ENCODE measurements at places on chromosomes 13 and 19.

DNA sequence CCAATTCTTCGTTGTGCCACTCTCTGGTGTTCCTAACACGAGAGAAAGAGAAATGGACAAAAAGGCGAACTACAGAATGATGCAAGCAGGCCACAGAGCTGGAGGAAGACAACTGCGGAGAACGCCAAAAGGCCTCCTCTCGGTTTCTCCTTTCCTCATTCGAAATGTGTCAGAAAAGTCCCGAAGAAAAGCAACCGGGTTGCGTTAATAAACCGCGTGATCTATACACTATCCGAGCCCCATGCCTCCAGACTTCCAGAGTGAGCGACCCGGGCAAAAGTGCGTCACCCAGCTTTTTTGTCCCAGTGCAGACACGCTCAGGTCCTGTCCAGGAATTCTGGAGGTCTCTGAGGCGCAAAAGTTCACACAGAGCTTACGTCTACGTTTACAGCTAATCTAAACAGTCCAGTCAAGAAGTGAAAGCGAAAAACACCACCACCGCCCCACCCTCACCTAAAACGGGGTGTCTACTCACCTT is 413 bp downstream of the N4BP2L2 start:
- DNase-seq, result no peak

DNA sequence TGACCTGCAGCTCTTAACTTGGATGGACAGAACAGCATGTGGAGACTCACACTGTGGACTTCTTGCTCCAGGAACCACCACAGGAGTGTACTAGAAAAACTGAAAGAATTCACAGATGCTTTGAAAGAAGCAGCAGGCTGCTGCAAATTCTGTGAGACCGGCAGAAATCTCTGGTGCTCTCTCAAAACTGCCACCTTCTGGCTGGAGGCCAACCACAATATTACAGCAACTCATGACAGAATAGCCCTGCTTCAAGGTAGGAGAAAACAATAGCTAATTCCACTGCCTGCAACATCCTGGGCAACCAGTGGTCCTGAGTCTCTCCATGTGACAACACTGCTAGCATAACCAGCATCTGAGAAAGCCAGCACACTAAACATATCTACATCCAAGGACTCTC is 26.9 kb downstream of the CDK8 start:
- no peak for DNase-seq

DNA sequence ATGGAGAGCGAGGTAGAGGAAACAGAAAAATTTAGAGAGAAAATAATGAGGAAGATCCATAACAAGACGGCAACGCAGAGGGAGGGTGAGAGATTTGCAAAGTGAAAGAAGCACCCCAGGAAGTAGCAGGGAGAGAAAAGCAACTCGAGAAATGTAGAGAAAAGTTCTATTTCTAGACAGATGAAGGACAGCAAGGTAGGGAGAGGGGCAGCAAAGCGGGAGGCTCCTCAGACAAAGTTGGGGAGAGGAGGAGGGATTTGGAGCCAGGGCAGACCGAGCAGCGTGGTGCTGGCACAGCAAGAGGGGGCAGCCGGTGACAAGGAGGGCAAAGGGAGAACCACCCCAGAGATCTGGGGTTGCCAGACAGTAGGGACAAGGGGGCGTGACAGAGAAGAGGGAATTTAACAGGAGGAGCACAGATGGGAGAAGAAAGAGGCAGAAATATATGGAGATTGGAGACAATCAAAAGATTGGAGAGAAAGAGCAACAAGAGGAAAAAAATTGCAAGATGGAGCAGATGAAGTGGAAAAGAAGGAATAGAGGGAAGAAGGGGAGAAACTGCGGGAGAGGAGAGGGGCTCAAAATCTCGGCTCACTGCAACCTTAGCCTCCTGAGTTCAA is 989 bp downstream of the ZNF766 start:
- peak; percentile 12 for DNase-seq

- DNase-seq, result peak; percentile 87
Observed at GRCh38 chr19:18274781-18275356, 617 bp upstream of the IQCN start.

DNA sequence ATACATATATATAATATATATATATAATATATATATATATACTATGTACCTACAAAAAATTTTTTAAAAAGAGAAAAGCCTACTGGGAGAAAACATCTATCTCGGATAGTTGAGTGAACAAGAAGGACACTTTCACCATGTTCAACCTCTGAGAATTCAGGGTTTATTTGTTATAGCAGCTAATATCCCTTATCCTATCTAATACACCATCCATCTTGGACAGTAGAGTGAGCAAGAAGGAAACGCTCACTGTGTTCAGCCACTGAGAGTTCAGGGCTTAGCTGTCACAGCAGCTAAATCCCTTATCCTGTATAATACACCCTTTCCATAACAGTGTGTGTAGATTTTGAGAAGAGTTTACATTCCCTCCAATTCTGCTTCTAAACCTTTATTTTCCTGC is 38.1 kb upstream of the CACNA1A start:
- DNase-seq, result no peak

GRCh38 chr19:17848595-17849292 is 962 bp upstream of the JAK3 start:
- DNase-seq, result no peak

- DNase-seq, result no peak
Observed at GRCh38 chr19:44176590-44176989, 11.7 kb downstream of the ZNF226 start.

- no peak for DNase-seq
Observed at GRCh38 chr13:50257646-50258045, 242.4 kb downstream of the KCNRG start.

- DNase-seq, result no peak
Observed at GRCh38 chr13:64160479-64160878, 2744.8 kb upstream of the PCDH20 start.

DNA sequence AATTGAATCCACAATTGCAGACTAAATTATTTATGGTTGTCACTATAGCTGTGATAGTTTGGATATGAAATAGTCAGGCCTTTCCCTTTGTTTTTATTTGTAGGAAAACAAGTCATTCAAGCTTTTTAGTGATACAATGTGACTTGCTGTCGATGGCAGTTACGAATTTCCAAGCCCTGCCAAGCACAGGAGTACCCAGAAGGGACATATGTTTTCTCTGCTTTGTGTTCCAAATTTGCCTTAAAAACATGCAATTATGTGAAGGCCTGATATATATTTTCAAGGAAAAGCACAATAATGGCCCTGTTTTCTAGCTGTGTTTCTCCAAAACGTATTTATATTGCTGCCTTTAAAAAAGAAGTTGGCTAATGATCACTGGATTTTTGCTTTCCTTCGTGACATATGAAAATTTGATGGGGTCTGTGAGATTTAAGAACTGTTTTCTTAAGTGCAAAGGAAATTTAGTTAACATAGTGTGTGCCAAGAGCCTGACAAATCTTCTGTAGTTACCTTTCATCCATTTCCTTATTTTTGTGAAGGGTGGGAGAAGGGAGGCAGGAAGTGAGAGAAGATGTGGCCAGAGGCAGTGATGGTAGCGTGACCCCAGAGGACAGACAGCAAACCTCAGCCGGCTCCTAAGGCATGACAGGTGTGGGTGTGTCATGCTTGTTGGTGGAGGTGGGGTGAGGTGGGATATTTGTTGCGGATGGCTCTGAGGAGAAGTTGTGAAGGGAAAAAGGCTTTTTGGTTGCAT is 79.6 kb downstream of the TEX26 start:
- DNase-seq, result no peak

DNA sequence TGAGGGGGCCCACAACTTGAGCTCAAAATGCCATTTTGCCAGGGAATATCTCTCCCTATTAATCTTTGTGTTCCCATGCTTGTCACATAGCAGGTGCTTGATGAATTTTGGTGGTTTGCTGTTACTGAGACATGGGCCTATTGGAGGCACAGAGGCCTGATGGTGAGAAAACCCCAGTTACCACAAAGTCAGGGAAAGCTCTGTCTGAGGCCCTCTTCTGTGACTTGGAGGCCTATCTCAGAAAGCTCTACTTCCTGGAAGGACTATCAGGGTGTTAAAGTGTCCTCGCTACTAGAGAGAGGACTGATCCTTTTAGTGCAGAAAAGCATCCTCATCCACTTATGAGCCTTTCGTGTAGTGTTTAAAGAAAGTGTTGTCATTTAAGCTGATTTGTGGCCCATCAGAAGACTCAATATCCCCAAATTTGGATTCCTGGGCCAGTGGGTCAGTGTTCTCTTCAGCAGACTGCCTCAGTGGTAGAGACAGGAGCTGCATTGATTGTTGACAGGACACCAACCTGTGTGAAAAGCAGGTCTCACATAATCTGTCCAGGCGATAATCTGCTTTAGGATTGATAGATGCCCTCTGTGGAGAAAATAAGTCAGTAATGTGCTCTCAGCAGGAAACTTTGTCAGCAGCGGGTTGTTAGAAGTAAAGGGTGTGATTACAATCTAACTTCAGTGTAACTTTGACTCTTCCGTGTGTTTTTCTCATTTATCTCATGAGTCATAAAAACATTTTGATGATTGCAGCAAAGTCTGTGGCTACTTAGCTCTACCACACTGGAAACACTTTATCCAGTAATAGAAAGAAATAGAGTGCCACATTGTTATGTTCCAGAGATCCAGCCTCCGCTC is 121.0 kb downstream of the AKAP11 start:
- DNase-seq, result no peak

- no peak for DNase-seq
Observed at GRCh38 chr19:51024924-51025323, 1.5 kb downstream of the KLK11 start.

DNA sequence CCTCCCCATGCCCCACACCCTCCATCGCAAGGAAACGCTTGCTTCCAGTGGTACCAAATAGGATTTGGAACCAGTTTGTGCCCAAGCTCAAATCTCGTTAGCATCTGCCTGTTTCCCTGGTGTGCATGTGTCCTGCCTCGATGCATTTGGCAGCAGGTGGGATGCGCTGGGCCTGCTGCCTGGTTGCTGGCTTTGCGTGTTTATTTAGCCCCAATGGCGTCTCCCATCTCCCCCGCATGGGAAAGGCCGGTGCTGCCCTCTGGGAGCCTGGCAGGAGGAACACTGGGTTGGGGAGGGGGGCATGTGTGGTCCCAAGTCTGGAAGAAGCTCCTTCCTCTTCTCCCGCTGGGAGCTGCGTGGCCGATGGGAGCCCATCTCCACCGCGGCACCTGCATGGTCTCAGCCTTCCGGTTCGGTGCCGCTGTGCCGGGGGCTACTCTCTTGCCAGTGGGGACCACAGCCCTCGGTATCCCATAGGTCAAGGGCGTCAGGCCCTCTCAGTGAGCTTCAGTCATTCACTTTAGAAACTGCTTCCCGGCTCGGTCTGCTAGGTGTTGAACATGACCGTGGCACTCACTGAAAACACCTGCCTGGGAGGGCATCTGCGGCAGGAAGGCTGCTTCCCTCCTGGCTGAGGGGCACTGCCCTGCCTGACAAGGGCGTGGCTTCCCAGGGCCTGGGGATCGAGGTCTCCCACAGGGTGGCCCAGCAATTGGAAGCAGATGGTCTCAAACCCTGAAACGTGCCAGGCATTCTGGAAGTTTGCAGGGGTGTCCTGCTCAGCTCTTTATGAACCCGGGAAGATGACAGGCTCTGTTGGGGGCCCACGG is 11.8 kb upstream of the F7 start:
- DNase-seq, result no peak

GRCh38 chr19:42248270-42249148 is 6.1 kb upstream of the GSK3A start:
- no peak for DNase-seq

DNA sequence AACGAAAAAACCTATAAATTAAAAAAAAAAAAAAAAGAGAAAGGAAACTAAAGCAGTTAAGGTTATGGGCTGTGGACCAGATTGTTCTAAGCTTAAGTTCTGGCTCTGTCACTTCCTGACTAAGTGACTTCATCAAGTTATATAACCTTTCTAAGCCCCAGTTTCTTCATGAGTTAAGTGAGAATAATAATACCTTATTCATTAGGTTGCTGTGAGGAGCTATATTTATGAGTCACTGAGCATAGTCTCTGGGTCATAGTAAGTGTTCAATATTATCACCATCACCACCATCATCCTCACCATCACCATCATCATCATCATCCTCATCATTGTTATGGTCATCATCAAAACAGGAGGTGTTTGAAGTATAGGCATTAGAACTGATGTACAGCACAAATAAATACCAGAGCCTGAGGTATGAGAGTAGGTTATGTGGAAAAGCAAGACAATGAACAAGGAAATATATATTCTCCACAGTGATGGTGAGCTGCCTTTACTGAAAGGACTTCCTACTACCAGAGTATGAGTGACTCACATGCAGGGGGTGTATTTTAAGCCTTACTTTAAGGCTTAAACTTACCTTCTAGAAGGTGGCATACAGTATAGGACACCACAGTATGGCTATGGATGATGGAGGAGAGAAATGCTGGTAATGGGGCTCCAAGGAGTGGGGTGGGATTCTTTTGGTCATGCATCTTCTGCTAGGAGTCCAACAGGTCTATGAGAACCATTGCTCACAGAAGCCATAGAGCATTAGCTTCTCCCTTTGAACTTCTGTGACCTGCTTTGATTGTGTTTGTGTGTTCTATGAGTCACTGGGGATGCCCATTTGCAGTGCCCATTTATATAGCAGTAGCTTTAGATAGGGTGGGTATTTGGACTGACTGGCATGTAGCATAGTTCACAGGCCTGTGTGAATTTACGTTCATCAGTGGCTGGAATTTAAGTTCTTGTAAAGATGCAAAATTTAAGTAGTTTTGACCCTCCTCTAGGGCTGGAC is 104.4 kb downstream of the KLF5 start:
- DNase-seq, result no peak

DNA sequence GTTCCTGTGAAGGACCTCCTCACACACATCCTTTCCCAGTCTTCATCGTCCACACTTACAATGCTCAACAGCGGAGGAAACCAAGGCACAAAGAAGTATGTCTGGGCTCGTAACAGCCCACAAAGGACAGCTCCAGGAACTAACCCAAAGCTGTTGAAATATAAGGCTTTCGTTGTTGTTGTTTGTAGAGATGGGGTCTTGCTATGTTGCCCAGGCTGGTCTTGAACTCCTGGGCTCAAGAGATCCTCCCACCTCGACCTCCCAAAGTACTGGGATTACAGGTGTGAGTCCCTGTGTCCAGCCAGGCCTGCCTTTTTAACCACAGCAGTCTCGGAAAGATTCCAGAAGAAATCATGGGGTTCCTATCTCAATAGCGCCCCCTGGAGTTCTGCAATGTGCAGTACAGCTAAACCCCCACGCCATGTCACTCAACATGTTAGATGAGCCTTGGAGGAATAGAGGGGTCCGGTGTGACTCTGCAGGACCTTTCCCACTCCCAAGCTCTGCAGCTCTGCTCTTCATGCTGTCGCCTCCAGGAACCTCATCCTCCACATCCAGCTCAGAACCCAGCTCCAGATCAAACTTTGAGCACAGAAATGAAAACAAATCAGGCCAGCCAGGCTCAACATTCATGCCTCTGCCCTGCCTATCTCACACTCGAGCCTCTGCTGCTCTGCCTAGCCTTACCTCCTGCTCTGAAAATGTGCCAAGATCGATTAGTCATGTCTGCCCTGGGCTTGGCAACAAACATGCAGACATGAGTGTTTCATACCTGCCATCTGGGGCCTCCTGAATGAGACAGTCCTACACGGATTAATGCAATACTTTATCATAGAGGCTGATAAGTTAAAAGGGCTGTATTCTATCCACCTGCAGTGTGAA is 7.5 kb downstream of the PLA2G4C start:
- peak; percentile 21 for DNase-seq

- peak; percentile 90 for DNase-seq
Observed at GRCh38 chr13:113064534-113065405, 40.8 kb upstream of the F7 start.

- no peak for DNase-seq
Observed at GRCh38 chr13:50403311-50403710, 388.1 kb downstream of the KCNRG start.

All from A172 (cell line).